Left renal pelvis (tissue), 4 donors: ENCODE measurements at places on chromosomes 12 and 14. TPM values are rescaled to one million over a fixed set of nuclear protein-coding genes. Genes with fewer than 3 reads are reported as not detected.

DNA sequence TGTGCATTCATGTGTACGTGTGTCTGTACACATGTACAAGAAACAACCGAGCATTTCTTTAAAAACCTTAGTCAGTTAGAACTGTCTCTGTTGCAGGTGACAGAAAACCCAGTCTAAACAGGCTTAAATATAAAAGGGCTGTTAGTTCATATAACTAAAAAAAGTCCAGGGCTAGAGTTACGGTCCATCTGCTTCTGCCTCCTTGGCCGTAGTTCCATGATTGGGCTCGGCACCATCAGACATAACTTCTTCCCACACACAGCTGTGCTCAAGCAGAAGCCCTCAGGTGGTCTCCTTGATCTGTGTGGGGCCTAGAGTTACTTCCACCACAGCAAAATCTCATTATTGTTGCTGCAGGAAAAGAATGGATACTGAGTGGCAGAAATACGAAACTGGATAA, 34.6 kb downstream of the CKB start:
- no peak for DNase-seq

The DTX1 gene
- polyA plus RNA-seq: 11.3 TPM

DNA sequence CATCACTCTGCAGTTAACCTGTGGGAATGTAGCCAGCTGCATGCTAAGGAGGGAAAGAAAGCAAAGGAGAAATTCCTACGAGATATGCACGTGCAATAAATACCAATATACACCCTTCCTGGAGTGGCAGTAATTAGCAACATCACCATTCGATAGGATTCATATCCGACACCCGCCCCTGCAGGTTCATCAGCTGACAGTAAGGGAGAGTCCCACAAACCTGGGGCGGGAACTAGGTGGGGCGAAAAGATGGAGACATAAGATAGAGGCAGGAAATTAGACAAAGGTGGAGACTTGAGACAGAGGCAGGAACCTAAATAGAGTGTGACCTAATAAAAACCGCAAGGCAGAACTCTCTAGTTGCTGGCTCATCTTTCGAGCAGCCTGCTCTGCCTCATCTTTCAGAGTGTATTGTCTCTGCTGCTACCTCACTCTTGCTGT, 51.6 kb downstream of the PLEKHG3 start:
- no peak for DNase-seq

The MTRFR gene
- polyA plus RNA-seq: 22.2 TPM

- no peak for DNase-seq
Measured at GRCh38 chr14:71165121-71166031, 258.1 kb downstream of the PCNX1 start.

GRCh38 chr12:120630104-120630892, 10.1 kb upstream of the CABP1 start:
- DNase-seq: no peak

The BEST3 gene
- polyA plus RNA-seq: 0.46 TPM

The CBLN3 gene
- 2.7 TPM for polyA plus RNA-seq

- no peak for DNase-seq
Measured at GRCh38 chr12:62032870-62033269, 227.3 kb upstream of the USP15 start.

The ASCL1 gene
- polyA plus RNA-seq: 0.18 TPM

- no peak for DNase-seq
Measured at GRCh38 chr14:89227496-89227836, 189.6 kb downstream of the FOXN3 start.

The CLEC1B gene
- 0.80 TPM for polyA plus RNA-seq

DNA sequence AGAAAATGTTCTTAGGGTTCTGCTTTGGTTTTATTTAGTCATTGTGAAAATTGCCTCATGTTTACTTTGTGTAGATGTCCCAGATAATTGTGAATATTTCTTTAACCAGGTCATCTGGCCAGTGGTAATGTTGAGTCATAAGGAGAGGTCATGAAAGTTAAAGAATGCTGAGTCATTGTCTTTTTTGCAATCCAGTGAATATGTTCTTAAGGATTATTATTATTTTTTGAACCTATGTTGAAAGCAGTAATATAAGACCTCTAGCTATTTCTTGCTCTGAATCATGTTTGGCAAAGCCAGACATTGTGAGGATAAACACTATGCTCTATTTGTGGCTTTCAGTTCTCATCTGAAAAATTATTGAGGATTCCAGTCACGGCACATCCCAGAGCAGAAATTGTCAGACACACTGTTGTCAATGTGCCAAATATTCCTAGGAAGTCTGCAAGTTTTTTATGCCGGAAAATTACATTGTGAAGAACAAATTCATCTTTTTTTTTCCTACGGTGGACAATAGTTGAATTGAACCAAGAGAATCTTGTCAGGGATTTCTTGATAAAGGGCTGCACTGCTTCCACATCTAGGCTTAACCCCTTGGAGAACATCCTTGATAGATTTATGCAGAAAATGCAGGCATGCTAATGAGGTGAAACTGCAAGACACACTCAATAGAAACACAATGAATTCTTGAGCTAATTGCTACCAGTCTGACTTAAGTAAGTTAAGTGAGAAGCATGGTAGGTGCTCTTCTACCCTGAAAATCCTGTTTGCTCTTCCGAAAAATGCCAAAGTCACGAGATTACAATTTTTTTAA, 369.6 kb downstream of the ATP23 start:
- no peak for DNase-seq

The SMOC1 gene
- polyA plus RNA-seq: 1.6 TPM

- DNase-seq: no peak
Measured at GRCh38 chr14:96848011-96848410, 50.8 kb downstream of the VRK1 start.

- DNase-seq: no peak
Measured at GRCh38 chr12:32178341-32179010, 71.8 kb downstream of the BICD1 start.

GRCh38 chr14:88137327-88137726, 132.4 kb downstream of the GPR65 start:
- DNase-seq: no peak

The LMNTD1 gene
- polyA plus RNA-seq: not detected

- DNase-seq: no peak
Measured at GRCh38 chr12:56086608-56087007, 6.6 kb downstream of the ERBB3 start.

- DNase-seq: no peak
Measured at GRCh38 chr12:117011988-117012805, 87.0 kb downstream of the TESC start.

DNA sequence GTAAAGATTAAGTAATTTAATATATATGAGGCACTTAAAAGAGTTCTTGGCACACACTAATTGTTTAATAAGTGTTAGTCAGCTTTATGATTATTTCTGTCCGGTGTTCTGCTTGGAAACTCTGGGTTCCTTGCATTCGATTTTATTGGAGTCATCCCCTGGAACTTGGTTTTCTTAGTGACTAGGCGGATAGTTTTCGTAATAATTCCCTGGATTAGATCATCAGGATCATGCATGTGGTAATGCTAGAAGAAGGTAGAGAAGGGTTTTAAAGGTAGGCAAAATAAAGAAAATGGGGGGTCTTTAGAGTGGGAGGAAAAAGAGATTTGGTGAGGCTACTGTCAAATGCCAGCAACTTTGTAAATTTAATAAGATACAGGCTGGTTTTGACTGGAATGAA, 88.4 kb downstream of the MYF5 start:
- no peak for DNase-seq

DNA sequence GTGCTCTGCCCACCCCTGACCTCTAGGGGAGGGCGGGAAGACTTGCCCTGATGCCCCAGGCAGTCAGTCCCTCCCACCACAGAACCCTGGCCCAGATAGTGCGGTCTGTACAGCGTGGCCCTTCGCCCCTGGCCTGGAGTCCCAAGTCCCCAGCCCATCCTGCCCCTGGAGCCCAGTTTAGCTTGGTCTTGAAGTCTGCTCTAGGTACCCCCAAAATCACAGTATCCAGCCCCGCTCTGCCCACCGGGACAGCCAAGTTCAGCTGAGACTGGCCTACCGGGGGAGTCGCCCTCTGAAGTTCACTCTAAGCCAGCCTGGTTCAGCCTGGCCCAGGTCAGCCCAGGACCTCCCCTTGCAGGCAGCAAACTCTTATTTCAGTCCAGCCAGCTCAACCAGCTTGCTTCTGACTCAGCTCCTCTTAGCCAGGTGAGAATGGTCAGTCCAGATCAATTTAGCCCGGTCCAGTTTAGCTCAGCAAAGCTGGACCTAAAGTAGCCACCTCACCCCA, 75.9 kb downstream of the TMEM121 start:
- DNase-seq: no peak

- DNase-seq: no peak
Measured at GRCh38 chr14:59268011-59268410, 79.5 kb downstream of the DAAM1 start.

- peak; percentile 53 for DNase-seq
Measured at GRCh38 chr14:88667555-88668273, 104.9 kb downstream of the ZC3H14 start.

GRCh38 chr14:95663226-95663797, 22.9 kb upstream of the TCL1B start:
- DNase-seq: no peak

The KRT81 gene
- polyA plus RNA-seq: not detected

DNA sequence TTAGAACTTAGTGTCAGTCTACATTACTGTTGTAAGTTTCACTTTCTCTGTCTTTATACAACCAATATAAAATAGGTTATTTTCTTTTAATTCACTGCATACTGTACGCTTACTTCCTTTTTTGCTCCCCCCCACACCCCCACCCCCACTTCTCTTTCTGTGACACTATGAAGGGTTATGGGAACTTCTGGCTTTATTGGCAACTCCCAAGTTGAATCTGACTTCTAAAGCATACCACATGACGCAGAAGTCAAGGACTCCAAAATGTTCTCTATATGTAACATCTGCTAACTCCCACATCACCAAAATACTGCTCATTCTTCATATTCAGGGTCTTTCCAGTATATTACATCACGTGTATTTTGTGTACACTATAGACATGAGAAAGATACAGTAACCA, 81.2 kb upstream of the ATXN7L3B start:
- no peak for DNase-seq

DNA sequence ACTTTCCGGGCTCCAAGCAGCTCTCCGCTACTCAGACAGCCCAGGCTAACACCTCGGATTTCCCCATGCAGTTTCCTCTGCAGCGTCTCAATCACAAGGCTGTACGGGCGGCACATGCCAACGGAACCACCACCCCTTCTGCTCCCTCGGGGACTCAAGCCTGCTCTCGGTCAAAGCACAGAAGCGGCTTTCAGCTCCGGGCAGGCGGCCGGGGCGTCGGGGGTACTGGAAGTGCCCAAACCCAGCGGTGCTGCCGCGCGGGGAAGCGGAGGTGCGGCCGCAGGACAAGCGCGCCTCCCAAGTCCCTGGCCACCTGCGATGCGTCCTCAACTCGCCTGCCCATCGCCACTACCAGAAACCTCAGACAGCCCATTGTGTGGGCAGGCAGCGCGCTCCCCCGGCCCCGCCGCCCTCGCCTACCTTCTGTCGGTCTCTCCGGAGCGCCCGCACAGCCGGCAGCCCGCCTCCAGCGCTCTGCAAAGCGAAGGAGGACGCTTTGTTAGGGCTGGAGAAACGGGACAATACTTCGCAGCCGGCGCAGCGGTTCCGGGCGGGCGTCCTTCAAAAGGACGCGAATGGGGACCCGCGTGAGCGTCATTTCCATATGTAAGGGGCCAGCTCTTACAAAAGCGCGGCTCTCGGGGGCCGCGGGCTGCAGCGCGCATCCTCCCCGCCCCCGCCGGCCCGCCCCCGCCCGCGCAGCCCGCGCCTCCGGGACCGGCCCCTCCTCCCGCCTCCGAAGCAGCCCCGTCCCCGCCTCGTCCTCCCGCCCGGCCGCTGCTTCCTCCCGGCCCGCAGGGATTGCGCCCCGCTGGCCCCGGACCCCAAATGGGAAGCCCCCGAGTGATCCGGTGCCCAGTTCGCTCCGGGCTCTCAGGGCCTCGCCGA, 674 bp downstream of the NIN start:
- DNase-seq: peak; percentile 35
